ENCODE measurements at places on chromosomes 11 and 22.

DNA sequence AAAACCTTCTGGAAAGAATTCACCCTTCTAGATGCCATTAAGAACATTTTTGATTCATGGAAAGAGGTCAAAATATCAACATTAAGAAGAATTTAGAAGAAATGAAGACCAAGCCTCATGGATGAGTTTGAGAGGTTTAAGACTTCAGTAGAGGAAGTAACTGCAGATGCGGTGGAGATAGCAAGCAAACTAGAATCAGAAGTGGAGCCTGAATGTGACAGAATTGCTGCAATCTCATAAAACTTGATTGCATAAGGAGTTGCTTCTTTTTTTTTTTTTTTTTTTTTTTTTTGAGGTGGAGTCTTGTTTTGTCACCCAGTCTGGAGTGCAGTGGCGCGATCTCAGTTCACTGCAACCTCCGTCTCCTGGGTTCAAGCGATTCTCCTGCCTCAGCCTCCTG, 51.6 kb downstream of the MS4A13 start:
- DNase-seq: no peak

DNA sequence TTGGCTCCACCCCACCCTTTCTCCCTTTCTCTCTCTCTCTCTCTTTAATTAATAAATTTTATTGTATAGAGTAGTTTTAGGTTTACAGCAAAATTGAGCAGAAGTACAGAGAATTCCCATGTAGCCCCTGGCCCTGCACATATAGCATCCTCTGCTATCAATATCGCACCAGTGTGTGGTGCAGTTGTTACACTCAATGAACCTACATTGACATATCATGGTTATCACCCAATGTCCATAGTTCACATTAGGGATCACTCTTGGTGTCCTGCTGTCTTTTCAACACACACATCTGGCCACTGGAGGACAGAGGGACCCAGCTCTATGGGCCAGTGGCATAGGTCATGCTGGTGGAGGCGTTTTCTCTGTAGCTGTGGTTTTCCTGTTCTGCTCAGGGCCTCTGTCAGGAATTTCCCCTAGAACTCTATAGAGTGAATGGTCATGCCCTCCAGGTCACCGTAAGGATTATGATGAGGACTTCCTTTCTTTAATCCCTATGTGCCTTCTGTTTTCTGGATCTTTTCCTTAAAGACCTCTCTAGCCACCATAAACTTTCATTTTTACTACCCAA, 98.2 kb upstream of the NAV2 start:
- DNase-seq: no peak

GRCh38 chr11:725624-726202, 19.7 kb downstream of the EPS8L2 start:
- no peak for DNase-seq

DNA sequence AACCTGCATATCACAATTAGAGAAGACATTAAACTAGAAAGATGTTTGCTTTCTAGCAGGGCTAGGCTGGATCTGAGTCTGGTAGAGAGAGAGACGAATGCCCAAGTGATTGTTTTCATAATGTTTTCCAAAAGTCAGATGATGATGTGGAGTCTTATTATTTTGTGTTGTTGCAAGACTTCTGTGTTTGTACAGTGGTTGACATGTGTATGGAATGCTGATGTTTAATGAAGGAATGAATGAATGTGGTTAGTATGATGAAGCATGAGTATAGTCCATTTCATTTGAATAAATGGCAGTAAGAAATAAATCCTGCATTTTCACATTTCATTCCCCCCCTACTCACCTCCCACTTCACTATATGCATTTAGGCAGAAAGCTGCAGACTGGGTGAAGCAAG, 69.6 kb downstream of the PPP2R1B start:
- no peak for DNase-seq

DNA sequence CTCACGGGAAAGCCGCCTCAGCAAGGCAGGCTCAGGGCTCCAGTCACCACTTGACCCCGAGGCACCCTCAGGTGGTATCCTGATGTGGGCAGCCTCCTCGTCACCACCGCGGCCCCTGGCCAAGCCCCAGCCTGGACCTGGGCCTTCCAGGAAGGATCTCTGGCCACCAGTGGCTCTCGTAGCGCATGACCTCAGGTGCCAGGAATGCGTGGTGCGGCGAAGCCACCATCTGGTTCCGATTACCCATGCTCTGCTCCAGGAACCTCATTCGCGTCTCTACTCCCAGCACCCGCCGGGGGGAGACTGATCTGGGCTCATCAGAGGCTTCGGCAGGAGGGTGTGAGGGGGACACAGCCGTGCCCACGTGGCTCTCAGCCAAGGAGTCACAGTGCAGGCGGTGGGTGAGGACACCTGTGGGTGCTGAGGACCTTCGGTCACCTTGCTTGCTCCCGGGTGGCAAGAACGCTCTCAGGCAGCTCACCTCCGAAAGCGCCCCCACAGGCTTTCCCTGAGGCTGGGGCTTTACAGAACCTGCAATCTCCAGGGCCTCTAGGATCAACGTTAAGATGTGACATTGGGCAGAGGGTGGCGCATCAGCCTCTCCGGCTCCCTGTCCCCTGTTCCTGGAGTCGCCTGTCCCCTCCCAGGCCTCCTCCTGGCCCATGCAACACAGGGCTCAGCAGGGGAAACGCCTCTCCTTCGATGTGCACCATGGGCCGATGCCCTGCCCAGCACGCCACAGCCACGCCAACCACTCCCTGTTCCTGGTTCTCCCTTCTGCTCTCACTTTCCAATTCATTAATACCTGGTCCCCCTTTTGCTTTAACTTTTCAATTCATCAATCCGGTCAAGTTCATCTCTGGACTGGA, 39.0 kb downstream of the TBX1 start:
- DNase-seq: no peak

GRCh38 chr11:123076484-123076883, 14.5 kb upstream of the HSPA8 start:
- no peak for DNase-seq

DNA sequence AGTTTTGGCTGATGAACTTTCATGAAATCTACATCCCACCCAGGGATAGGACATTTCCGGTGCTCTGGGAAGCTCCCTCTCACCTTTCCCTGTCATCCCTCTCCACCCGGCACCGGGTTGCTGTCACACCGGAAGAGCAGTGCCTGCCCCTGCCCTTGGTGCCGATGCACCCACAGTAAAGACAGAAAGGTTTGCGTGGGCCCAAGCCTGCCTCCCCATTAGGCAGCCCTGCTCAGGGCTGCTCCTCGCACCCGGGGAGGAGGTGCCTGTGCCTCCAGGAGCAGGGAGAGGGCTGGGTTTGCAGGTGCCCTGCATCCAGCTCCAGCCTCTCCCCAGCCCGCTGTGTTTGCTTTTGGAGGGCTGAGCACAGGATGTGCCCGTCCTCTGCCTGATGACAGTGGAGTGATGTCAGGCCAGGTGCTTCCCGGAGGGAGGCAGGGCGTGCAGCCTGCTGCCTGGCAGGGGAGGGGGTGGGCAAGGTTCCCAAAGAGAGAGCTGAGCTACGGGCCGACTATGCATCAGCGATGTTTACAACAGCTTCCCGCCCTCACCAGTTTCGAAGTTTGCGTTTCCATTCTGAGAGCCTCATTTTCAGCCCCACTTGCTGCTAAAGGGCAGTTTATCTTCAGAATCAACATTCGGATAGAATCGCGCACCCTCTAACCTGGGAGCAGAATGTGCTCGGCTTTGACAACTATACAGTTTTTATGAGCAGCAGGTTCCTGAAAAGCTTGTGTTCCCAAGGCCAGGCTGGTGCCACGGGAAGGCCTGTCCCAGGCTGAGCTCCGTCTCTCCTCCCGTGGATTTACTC, 83.2 kb upstream of the CLDN5 start:
- no peak for DNase-seq
